ENCODE measurements at places on chromosomes 11 and 22.

- no peak for DNase-seq
Observed at GRCh38 chr22:19800761-19801244, 40.2 kb downstream of the TBX1 start.

- no peak for DNase-seq
Observed at GRCh38 chr11:47378836-47379170, 456 bp upstream of the SPI1 start.

DNA sequence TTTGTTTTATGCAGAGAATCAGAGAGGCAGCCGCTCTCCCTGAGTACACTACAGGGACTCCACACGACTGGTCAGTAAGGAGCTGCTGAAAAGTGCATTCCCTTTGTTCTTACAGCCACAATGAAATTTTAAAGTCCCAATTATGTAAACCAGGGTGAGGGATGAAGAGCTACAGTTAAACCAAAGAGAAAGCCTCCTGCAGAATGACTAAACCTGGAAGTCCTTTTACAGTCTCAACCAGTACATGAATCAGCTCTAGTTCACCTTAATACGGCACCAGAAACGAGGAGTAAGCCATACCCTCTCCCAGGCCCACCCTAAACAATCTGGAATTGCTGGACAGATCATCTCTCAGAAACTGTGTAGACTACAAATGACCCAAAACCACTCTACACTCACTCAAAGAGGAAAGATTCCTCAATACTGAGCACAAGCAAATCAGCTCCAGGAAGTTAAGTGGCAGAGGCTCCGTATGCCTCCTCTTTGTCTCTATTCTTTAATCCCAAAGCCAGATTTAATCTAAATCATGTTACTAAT, 113.1 kb downstream of the RBFOX2 start:
- no peak for DNase-seq

GRCh38 chr11:28969832-28970231, 861.6 kb downstream of the METTL15 start:
- no peak for DNase-seq

- DNase-seq, result no peak
Observed at GRCh38 chr11:10500757-10501684, 40.0 kb downstream of the RNF141 start.
